ENCODE measurements at places on chromosomes 2 and 18.

- peak; percentile 96 for DNase-seq
Measured at GRCh38 chr2:171434013-171434989, at the start of gene DCAF17. TSS of gene DCAF17 (plus strand) at chr2:171434226. CDS start at chr2:171434578, 352 bp downstream.

DNA sequence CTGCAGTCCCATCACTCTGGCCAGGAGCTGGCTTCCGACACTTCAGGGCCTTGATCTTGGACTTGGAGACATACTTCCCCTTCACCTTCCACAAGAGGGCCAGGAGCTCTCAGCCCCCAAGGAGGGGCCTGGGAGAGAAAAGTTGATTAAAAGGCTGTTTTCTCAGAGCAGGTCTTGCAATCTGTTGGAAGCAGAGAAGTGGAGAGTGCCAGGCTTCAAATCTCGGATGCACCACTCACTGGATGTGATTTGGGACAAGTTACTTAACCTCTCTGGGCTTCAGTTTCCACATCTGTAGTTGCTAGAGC lies 255.3 kb downstream of the CYP26B1 start:
- no peak for DNase-seq

DNA sequence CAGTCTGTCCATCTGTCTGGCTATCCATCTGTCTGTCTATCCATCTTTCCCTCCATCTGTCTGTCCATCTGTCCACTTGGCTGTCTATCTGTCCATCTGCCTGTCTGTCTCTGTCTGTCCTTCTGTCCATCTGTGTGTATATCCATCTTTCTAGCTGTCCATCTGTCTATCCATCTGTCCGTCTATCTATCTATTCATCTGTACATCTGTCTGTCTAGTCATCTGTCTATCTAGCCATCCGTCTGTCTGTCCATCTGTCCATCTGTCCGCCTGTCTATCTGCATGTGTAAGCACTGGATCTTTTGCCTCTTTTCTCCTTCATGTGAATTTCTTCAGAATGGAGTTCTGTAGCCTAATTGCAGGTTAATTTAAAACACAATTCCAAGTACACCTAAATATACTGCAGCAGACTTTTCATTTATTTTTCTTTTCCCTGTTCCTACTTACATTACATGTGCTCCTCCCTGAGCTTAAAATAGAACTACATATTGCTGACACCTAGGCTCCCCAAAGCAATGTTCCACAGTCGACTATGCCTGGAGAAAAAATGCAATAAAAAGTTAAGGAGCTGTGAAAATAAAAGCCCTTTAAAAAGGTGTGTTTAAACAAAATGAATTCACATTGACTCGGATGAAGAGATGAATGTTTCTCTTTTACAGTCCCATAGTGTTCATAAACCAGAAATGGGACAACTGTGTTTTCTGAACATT lies 37.4 kb upstream of the TXNDC2 start:
- DNase-seq = no peak

DNA sequence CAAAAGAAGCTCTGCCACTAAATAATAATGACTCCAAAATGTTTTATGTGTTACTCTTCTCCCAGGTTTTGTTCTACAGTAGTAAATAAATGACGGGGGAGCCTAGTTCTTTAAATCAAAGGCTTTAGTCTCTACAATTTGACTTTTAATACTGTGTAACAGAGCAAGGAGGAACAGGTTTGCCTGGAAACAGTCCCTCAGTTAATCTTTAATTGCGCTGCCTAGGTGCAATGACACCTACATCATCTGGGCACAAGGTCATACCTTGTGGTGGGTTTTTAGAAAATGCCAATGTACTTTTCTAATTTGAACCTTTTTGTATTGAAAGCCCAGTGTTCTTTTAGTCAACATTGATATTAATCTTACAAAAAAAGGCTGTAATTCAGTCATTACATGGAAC lies 287.3 kb upstream of the SETBP1 start:
- no peak for DNase-seq

- DNase-seq = no peak
Measured at GRCh38 chr2:181374781-181375675, 82.2 kb upstream of the ITGA4 start.

DNA sequence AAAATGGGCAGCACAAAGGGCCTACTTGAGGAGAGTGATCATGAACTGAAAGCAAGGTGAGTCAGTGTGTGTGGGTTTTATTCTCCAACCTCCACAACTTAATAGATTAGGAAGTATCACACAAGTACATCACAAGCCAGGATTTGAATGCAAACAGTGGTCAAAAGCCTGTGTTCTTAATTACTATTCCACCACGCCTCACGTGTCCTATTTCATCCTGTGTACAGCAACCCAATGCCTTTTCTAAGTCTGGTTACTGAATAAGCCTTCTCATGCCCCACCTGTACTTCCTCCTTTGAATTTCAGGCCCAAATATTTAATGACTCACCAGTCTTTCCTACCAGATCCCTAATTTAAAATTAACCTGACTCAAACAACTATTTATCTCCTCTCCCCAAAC lies 755.7 kb upstream of the SLC8A1 start:
- no peak for DNase-seq

DNA sequence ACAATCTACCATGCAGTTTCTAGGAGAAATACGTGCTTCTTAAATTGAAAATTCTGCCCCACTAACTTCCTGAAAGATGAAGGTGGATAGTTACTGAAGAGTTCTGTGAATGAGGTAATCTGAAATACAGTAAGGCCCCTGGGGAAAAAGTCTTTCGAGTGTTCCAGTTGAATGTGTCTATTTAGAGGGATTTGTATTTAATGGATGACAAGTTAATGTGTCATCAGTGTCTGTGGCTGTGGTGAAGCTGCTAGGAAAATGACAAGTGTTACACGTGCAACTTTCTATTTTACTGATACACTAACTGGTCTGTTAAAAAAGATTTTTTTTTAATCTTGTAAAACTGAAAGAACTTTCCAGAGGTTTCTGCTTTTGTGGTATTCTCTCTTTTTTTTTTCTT lies 384.6 kb downstream of the STK39 start:
- no peak for DNase-seq

- no peak for DNase-seq
Measured at GRCh38 chr2:232398293-232399034, 8.2 kb upstream of the ALPG start.

- DNase-seq = no peak
Measured at GRCh38 chr2:127590386-127591190, 55.1 kb downstream of the MYO7B start.

GRCh38 chr2:234932591-234933168 lies 19.1 kb upstream of the SH3BP4 start:
- no peak for DNase-seq

GRCh38 chr2:97714084-97714949 lies 941 bp downstream of the ZAP70 start:
- DNase-seq = peak; percentile 35

- no peak for DNase-seq
Measured at GRCh38 chr2:142040556-142040955, 90.3 kb downstream of the LRP1B start.

GRCh38 chr18:79748321-79749180 lies 49.2 kb upstream of the KCNG2 start:
- DNase-seq = no peak

GRCh38 chr2:10342245-10342951 lies 39.7 kb downstream of the HPCAL1 start:
- DNase-seq = no peak

- no peak for DNase-seq
Measured at GRCh38 chr18:32422201-32422600, 48.5 kb downstream of the GAREM1 start.

GRCh38 chr2:168401048-168401556 lies 55.0 kb upstream of the CERS6 start:
- DNase-seq = no peak

DNA sequence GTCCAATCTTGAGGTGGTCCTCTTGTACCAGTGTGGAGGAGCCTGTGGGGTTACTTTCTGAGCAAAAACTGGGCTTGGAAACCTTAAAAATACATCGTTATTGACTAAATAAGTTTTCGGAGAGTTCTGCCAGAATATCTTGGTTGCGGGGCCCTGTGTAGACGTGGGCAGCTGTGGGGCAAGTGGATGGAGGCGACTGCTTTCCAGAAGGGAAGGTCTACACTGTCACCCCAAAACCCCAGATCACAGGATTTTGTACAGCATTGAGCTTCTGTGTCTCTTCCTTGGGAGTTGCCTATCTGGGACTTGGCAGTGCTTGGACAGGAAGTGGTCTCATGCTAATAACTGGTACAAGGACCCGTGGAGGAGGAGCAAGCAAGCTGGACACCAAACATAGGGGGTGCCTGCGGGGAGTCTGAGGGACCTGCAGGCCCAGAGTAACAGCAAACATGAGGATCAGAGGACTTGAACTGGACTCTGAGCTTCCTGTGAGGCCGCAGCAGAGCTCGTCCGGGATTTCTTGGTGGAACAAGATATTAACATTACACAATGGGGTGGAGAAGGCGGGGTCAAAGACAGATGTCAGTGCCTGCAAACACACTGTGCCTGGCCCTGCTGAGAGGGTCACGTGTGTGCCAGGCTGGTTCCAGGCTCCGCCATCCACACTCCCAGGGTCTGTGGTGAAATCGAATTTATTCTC lies 48.0 kb upstream of the CTLA4 start:
- DNase-seq = no peak

GRCh38 chr2:144429396-144430112 lies 90.4 kb downstream of the ZEB2 start:
- no peak for DNase-seq

DNA sequence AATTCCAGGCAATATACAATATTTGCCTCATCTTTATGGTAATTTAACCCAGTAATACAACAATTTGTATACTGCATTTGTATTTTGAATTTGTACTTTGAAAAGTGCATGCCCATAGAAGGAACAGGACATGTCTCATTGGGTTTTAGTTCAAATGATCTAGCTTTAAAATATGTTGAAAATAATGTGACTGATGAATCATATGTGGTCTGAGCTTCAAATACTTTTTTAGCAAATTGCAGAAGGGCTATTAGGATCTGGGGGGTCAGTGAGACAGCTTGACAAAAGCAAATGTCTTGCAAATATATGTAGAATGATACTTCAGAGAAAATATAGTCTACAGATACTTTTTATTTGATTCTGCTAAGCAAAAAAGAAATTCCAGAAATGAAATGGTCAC lies 248.9 kb downstream of the DCC start:
- DNase-seq = no peak

DNA sequence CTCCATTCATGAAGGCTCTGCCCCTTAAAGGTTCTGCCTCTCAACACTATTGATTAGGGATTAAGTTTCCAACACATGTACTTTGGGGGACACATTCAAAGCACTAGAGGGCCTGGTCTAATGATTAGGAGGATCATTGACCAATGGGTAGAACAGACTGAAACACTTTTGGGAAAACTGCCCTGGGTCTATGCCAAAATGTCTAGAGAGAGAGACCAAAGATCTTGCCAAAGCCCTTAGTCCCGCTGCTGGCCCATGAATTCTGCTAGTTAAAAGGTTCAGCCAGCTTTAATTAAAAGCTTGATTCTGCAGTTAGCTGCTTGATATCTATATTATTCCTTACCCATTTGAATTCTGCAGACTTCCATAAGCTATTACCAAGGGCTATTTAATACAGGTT lies 613.2 kb downstream of the SLC4A3 start:
- no peak for DNase-seq

DNA sequence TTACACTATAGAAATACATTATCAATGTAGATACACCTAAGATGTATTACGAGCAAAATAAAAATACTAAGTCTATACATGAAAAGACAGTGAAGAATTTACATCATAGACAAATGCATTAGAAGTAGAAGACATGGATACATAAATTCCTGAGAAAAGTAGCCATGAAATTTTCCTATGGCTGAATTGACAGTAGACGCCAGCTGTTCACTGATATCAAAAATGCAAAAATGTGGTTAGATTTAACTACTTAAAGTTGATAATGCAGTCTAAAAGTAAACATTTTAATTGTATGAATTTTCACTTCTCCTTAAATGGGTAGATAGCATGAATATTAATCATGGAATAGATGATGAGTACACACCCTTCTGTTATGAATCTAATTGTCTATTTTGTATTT lies 350.9 kb downstream of the ARHGAP15 start:
- no peak for DNase-seq

DNA sequence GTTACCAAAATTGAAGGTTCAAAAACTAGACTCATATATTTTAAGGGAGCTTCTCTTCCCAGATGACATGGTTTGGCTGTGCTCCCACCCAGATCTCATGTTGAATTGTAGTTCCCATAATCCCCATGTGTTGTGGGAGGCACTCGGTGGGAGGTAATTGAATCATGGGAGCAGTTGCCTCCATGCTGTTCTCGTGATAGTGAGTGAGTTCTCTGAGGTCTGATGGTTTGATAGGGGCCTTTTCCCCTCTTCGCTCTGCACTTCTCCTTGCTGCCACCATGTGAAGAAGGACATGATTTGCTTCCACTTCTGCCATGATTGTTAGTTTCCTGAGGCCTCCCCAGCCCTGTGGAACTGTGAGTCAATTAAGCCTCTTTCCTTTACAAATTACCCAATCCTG lies 140.1 kb downstream of the MAIP1 start:
- no peak for DNase-seq

- no peak for DNase-seq
Measured at GRCh38 chr18:51025512-51025911, 4.5 kb upstream of the SMAD4 start.

- no peak for DNase-seq
Measured at GRCh38 chr2:13230221-13230620, 513.5 kb downstream of the TRIB2 start.

DNA sequence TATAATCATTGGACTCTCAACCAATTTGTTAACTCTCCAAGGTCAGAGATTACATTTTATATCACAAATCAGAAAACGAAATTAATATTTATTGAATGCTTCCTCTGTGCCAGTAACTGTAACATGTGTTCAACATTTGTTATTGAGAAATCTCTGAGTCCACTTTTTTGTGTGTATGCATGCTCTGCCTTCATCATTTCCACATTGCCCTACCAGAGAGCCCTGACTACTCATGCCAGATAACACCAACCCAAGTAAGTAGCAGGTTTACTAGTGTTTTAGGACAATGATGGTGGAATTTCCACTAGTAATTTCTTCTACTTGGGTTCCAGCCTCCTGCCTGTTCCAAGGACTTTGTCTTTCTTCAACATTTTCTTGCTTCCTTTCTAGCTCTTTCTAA lies 14.2 kb upstream of the FAP start:
- DNase-seq = no peak

DNA sequence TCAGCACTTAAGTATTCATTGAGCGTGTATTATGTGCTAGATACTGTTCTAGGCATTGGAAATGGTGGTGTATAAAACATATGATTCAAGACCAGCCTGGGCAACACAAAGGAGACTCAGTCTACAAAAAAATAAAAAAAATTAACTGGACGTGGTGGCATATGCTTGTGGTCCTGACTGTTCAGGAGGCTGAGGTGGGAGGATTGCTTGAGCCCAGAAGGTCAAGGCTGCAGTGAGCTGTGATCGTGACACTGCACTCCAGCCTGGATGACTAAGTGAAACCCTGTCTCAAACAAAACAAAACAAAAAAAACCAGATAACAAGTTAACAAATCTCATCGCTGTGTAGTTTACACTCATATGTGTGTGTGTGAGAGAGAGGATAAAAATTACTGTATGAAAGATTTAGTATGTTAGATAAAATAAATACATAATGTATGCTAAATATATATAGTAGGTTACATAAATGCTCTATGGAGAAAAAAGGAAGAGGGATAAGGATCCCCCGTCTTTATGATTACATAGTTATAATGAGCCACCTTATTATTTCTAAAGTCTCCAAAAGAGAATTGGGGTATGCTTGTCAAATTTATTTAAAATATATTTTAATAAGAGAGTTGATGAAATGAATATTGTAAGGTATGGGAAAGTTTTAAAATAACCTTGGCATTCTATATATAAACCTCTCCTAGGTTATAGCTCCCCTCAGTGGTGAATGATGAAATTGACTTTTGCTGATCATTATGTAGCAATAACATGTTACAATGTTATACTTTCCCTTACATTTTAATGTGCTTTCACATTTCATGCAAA lies 69.2 kb downstream of the EHBP1 start:
- peak; percentile 50 for DNase-seq

Data from CD4-positive, alpha-beta T cell treated with Interleukin-2 at 100 ng/mL for 4 hours (primary cell).